Prostate gland (tissue), 2 donors: ENCODE measurements at places on chromosomes 1 and 21.

DNA sequence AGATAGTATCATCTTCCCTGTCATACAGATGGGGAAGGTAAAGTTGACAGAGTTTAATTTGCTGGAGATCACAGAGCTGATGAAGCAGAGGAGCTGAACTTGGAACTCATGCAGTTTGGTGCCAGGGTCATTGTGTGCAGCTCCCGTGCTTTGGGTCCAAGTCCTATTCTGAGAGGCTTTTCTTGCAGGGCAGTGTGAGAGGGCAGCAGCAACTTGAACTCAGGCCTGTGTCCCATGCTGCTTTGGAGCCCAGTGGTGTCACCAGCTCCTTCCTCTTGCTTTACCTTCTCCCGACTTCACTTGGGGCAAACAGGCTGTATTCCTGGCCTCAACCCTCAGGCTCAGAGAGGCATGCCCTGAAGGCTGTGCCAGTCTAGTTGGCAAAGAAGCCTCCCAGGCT is 24.7 kb downstream of the INAVA start:
- no peak for DNase-seq

DNA sequence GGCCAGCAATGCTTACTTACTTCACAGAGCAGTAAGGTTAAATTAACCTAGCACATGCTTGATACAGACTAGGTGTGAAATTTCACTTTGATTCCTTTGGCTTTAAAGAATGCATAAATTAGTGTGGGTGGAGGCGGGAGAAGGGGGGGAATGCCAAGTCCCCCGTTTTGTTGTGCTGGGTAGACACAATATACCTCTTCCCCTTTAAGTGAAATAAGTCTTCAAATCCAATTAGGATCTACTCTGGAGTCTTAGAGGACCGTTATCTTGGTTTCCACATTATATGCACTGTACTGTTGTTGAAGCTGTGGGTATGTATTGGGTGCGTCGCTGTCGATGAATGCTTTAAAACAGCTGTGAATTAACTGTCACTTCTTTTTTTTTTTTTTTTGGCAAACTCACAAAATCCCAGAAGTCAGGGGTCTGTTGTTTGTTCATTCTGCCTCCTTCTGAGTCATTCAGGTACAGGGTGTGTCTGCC is 1.6 kb upstream of the S1PR1 start:
- no peak for DNase-seq

DNA sequence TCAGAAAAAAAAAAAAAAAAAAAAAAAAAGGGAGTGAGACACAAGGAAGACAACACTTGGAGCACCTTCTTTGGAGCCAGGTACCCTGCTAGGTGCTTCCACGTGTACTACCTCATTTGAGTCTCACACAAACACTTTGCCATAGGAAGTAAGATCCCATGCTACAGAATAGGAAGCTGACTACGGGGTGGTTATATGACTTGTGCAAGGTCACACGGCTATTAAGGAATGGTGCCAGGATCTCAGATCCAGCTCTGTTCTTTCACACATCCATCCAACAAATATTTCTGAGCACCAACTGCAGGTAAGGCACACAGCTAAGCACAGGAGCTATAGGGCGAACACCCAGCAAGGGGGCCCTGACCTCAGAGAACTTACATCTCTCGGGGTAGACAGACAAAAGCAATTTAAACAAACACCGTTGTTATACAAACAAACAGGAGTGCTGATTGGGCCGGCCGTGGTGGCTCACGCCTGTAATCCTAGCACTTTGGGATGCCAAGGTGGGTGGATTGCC is 22.4 kb downstream of the PTAFR start:
- no peak for DNase-seq

- DNase-seq: no peak
Measured at GRCh38 chr1:164716992-164717703, 158.2 kb downstream of the PBX1 start.

DNA sequence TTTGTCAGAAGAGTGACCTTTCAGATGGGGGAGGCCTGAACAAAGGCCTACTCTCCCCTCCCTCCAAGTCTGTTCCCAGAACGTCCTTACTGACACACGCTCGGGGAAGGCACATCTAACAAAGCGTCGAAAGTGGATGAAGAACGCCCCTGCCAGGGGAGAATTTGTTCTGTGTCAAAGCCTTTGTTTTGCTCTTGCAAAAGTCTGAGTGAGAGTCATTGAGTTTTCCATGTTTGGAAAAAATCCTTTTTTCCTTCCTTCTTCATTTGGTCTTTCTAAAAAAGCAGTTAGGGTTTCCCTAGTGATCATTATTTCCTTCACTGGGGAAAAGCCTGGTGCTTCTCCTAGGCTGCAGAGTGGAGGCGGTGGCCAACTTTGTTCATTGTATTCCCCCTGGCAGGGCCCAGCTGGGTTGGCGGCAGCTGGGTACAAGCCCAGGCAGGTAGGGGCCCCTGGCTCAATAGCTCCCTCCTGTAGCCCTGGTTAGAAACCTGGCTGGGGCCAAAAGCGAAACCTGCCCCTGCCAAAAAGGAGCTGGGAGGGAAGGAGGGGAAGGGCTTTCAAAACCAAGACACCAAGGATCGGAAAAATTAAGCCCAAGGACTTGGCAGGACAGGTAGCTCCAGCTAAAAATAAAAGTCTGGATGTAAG is 81.1 kb downstream of the ITPKB start:
- peak; percentile 88 for DNase-seq

- DNase-seq: no peak
Measured at GRCh38 chr21:20424943-20425342, 573.3 kb upstream of the NCAM2 start.

GRCh38 chr1:168408884-168409283 is 128.2 kb downstream of the TBX19 start:
- DNase-seq: no peak

GRCh38 chr1:31715087-31715872 is 11.5 kb upstream of the COL16A1 start:
- peak; percentile 39 for DNase-seq

- no peak for DNase-seq
Measured at GRCh38 chr1:46605232-46605631, 1.2 kb upstream of the MKNK1 start.

GRCh38 chr1:77279929-77280328 is 1.9 kb upstream of the AK5 start:
- DNase-seq: no peak

GRCh38 chr1:215022741-215023141 is 59.8 kb upstream of the KCNK2 start:
- no peak for DNase-seq

- no peak for DNase-seq
Measured at GRCh38 chr1:198620951-198621824, 17.7 kb upstream of the PTPRC start.

DNA sequence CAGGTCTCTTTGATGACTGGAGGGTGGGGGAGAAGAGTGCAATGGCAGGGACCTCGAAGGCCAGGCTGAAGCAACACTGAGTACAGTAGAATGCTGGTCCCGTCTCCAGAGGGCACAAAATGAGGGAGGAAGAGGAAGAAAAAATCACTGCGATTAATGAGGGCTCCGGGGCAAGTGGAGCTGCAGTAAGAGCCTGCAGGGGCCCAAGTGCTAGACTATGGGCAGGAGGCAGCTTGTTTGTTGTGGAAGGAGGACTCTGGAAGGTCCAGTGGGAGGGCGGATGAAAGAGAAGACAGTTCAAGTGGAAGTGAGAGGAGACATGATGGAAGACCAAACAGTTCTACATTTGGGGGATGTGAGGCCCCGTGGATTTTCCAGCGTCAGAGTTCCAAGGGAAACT is 17.4 kb downstream of the TMCC2 start:
- no peak for DNase-seq

- no peak for DNase-seq
Measured at GRCh38 chr1:71424536-71424935, 343.7 kb upstream of the ZRANB2 start.
